ENCODE measurements at places on chromosomes 3 and 15. TPM values are rescaled to one million over a fixed set of nuclear protein-coding genes. Genes with fewer than 3 reads are reported as not detected.

DUOXA2 gene
- not detected for total RNA-seq

- DNase-seq: no peak
Measured at GRCh38 chr15:73295630-73296286, 73.0 kb downstream of the HCN4 start.

DNA sequence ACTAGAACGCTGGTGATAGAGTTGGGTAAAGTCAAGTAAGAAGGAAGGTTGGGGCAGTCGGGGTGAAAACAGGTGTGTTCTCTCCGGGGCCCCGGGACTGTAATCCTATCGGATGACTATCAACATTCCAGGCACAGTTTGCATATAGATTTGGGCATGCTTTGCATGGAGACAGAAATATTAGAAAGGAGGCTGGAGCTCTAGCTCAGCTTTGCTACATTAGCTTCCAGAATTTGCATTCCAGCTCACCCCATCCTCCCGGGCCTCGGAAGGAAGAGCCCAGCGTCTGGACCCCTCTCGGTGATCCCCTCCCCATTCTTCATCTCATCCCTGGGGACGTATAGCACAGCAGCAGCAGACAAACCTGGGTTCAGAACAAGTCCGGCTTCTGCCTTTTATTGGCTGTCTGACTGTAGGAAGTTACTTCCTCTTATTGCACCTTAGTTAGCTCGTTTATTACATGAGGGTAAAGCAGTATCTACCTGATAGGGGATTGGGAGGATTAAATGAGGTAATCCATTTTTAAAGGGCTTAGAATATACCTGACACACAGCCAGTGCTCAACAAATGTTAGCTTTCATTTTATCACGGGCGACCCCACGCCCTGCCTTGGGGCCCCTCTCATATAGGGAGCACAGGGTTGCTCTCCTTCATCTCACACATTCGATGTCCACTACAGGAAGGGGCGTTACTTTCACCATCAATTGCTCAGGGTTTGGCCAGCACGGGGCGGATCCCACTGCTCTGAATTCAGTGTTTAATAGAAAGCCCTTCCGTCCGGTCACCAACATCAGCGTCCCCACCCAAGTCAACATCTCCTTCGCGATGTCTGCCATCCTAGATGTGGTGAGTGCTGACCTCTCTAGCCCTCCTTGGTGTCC is 3.2 kb downstream of the HTR3E start:
- no peak for DNase-seq

GRCh38 chr3:64992530-64993285 is 304.9 kb upstream of the ADAMTS9 start:
- no peak for DNase-seq

IP6K1 gene
- 60.8 TPM for total RNA-seq

GRCh38 chr15:29849218-29849617 is 26.9 kb upstream of the TJP1 start:
- no peak for DNase-seq

CFAP92 gene
- total RNA-seq: 0.62 TPM

GRCh38 chr3:8982509-8982908 is 19.2 kb upstream of the RAD18 start:
- no peak for DNase-seq

DNA sequence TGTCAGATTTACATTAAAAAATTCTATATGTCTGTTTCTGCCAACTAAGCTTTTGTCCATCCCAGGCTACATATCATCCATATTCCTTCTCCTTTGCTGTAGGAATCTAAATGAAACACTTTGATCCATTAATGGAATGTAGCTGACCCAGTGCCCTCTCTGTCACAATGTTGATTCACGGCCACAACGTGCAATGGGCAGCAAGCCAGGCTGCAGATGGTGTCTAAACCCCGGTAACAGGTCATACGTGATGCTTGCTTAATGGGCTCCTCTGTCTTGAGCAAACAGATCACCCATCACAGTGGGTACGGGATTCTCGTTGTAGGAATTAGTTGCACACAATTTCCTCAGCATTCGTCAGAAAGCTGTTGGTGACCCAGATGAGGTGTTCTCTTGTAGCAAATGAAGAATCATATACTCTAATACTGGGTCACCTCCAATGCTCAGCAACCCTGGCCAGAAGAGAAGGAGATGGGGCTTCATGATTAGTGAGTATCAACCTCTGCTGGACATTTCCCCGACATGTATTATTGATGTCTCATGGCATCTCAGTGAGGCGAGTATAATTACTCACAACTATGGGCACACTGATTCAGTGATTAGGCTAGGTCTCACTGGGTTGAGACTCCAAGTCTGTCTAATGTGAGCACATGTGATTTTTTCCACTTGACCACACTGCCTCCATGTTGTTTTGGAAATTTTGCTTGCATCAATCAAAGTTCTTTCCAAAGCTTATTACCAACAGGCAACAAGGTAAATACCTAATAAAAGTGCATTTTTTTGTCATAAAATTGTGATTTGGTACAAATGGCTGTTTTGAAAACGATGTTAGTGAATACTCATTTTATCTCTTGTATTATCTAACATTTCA is 12.9 kb upstream of the DCBLD2 start:
- no peak for DNase-seq

DNA sequence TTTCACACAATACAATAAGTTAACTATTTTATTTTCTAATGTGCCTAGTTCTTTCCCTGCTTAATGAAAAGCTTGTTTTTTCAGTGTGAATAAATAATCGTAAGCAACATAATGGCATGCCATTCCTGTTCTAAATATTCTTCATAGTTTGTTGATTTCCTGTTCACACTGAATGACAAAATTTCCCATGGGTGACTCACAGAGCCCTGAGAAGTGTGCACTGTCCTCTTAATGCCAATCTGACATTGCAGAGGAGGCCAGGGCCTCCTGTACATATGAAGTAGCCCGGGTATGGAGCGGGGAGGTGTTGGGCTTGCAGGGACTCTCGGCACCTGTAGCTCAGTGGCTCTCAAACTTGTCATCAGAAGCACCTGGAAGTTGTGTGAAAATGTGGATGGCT is 24.3 kb downstream of the CCR3 start:
- DNase-seq: no peak

DNA sequence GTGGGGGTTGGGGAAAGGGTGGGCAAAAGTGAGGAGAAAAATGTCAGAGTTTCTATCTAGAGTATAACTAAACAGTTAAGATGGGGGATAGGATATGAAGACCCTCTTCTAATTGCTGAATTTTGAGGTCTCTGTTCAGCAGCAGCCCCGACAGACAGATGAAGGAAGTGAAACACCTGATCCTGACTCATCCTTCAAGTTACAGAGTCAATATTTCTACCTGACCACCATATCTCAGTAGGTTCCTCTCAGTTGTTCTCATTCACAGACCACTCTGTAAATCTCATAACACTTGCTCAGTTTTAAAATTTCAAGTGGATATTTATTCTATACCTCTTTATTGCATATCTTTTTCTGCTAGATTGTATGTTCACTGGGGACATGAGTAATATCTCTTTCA is 69.5 kb downstream of the CCDC54 start:
- DNase-seq: no peak

SAXO2 gene
- total RNA-seq: 0.67 TPM

TOPBP1 gene
- 42.4 TPM for total RNA-seq

DNA sequence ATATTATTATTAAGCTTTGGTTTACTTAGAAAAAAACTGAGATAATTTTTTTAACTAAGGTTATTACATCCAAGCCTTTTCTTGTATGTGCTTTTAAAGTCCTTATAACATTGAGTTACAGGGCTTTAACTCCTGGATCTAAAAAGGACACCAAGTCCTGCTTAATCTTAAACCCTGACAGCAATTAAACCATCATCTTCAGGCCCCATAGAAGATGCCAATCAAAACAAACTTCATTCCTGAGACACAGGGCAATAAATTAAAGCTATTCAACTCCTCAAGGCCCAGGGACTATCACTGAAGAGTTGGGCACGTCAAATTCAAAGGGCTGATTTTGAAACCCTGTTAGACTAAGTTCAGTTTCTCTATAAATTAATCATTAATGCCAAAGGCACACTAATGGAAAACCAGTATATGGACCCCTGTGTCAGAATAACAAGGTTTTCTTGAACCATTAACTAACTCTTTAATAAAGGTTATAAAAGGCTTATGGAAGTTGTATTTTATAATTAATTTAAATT is 1152.6 kb downstream of the NSUN3 start:
- no peak for DNase-seq

GRAMD1C gene
- total RNA-seq: 17.0 TPM

GOLGA8S gene
- total RNA-seq: 0.55 TPM

GRCh38 chr15:77186594-77187011 is 115.7 kb upstream of the TSPAN3 start:
- DNase-seq: peak; percentile 66

Data from endothelial cell of umbilical vein (primary cell).